ENCODE measurements at places on chromosomes 4 and X.

- DNase-seq, result peak; percentile 38
Observed at GRCh38 chrX:1164322-1165288, 47.8 kb downstream of the CRLF2 start.

DNA sequence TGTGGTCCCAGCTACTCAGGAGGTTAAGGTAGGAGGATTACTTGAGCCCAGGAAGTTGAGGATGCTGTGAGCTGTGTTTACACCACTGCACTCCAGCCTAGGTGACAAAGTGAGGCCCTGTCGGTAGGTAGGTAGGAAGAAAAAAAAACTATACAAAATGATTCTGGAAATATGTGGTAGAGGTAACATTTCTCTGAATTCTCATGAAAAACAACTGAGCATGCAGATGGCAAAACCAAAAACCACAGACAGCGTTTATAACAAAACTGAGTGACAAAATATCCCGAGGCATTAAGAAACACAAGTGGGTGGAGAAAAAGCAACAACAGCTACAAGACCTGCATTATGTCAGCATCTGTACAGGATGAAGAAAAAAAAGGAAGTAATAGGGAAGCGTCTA is 211.7 kb downstream of the DLG3 start:
- peak; percentile 15 for DNase-seq

DNA sequence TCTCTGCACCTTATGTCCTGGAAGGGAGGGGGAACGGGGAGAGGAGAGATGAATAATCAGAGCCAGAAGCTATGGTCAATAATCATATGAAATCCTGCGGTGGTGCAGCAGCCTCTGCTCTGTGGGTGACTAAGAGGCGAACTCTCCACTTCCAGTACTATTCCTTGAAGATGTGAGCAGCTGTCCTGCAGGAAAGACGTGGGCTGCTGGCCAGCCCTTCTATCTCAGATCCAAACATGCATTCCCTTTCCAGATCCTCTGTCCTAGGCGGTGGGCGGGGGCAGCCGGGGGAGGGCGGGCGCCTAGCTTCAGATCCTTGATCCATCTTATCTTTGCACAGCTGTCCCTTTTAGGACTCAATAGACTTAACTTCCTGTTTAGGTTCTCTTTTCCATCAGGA is 34.5 kb downstream of the SPINK2 start:
- DNase-seq, result no peak

GRCh38 chr4:185591679-185592141 is 56.4 kb upstream of the PDLIM3 start:
- DNase-seq, result no peak

GRCh38 chr4:43337707-43338106 is 445.2 kb downstream of the GRXCR1 start:
- DNase-seq, result no peak

DNA sequence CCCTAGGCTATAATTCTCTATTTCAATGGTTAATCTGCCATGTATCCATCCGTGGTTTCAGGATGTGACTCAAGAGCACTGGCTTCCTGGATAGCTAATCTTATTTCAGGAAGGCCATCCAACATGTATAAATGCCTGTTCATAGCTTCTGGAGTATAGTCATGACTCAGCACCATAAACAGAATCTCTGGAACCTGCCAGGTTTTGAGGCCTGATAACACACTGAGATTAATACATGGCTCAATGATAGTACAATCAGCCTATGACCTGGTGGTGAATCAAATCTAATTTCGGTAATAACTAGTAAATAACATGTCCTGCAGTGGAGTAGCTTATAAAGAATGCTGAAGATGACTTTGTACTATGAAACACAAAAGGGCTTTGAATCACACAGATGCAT is 5.7 kb upstream of the IL13RA2 start:
- DNase-seq, result no peak

DNA sequence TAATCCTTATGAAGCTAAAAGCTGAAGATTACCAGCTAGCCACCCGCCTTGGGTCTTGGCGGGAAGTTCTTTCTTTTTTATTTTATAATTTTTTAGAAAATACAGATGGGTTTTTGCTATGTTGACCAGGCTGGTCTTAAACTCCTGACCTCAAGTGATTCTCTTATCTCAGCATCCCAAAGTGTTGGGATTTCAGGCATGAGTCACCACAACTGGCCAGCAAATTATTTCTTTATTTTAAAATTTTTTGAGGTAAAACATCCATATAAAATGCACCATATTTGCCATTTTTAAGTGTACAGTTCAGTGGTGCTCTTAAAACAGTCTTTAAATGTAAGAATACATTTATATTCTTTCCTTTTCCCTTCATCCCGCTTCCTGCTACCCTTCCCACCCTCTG is 40.6 kb upstream of the ANTXR2 start:
- DNase-seq, result no peak

DNA sequence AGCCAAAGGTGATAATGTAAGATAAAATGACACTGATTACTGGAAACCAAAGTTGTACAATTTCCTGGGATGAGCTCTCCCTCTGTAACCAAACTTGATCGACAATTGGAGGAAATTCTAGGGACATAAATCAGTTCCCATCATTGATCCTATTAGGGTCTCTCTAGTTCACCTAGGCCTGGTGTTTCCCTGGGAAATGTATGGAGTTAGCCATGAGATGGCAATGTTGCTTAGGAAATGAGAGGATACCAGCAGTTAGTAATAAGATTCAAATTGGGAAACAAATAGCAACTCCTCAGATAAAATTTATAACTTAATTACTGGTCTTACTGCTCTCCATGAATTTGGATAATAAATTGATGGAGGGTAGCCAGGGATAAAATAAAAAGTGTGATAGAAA is 52.2 kb downstream of the SPATA18 start:
- no peak for DNase-seq

DNA sequence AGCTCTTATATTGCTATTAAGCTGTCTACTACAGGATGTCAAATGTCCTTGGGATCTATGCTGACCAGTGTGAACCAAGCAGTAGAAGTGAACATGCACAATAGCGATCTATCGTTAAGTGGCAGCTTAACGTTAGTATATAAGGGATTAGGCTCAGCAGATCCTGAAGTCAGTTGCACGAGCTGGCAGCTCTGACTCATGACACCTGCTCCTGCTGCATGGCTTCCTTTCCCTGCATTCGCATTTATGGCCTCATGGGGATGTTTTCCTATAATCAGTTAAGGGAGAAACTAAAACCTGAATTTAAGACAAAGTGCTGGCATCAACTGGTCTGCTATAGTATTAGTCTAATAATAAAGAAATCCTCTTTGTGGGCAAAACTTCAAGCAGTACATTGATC is 12.7 kb upstream of the MCUB start:
- DNase-seq, result no peak

DNA sequence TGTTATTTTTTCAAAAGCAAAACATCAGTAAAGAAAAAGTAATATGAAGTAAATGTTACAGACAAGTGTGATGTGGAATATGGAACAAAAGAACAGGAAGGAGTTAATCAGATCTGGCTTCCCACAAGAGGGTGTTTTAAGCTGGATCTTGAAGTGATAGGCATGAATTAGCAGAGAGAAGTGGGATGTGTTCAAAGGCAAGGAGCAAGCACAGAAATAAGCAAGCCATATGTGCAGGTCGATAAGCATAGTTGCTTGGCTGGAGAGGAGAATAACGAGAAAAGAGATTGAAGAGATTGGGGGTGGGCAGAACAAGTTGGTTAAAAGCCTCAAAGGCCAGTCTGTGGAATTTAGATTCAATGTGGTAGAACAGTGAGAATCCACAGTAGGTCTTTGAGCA is 60.9 kb upstream of the PRPS1 start:
- no peak for DNase-seq

- DNase-seq, result no peak
Observed at GRCh38 chr4:145076469-145076855, 21.5 kb downstream of the ANAPC10 start.

DNA sequence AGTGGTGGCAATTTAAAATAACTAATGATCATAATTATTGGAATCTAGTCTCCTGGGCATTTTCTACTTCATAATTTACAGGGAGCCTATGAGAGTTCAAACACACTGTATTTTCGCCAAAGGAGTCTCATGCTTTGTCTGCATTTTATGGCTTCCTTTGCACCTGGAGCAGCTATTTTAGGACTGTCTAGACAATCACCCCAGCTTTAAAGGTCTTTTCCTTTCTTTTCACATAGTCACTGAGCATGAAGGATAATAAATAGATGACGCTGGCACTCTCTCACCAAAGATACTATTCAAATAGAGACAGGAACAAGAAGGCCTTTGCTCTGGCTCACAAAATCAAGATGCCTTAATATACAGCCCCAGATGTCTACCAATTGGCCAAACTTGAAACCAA is 43.0 kb downstream of the AMELX start:
- no peak for DNase-seq

DNA sequence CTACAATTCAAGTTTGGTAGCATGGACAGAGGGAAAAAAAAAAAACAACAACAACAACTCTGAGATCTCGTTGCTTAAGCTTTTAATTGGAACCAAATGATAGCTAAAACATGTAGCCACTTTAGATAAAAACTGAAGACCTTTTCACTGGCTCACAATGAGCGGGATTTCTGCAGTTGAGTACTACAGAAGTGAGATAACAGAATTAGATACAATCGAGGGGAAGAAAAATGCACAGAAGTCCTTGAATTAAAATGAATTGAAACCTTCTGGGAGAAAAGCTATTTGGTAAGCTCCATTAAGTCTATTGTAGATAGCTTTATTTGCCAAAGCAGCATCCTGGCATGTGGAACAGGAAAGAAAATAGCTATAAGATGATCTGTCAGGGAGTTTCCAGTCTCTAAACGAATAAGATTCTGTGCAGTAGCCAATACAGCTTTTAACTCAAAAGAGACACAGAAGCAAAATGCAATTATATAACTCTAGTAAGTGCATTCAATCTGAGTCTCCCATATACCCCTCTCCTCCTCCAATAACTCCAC is 248.5 kb downstream of the ENOX2 start:
- DNase-seq, result no peak

DNA sequence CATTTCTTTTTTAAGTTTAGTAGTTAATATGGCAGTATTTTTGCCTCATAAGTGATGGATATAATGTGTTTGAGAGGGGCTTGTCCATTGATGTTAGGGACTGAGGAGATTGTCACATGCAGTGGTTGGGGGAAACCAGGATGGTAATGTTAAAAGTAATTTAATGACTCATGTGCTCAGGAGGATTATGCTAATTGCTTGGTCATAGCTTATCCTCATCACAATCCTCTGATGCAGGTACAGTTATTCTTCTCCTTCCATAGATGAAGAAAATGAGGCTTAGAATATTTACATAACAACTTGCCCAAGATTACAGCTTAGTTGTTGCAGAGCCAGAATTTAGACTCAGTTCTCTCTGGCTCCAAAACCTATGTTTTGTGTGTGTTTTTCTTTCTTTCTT is 94.4 kb upstream of the SCML1 start:
- no peak for DNase-seq

DNA sequence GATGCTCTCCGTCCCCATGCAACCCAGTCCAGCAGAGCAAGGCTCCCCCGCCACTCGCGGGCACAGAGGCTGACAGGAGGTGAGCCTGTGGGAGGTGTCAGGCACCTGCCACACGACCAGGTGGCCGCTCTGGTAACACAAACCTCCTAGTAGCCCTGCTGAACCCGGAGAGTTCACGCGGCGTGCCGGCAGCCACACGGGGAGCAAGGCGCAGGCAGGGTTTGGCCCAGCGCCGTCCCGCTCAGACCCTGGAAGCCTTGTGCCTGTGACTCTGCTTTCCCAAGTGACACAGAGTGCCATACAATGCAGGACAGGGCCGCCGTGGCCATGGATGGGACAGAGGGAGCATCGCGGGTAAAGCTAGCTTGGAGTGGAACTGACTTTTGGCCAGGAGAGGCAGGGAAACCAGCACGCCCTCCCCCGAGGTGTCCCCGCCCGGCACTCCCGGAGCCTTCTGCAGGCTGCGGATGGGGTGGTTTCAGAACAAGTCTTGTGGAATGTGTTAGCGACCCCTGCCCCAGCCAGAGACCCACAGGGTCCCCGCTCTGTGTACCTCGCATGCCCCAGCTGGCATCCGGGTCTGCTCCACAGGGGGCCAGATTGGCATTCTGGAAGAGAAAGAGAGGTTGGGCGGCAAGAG is 44.7 kb upstream of the AFAP1 start:
- DNase-seq, result no peak

- no peak for DNase-seq
Observed at GRCh38 chr4:154560824-154561231, 2.0 kb upstream of the FGB start.

GRCh38 chr4:48340276-48340964 is 909 bp upstream of the SLAIN2 start:
- no peak for DNase-seq

DNA sequence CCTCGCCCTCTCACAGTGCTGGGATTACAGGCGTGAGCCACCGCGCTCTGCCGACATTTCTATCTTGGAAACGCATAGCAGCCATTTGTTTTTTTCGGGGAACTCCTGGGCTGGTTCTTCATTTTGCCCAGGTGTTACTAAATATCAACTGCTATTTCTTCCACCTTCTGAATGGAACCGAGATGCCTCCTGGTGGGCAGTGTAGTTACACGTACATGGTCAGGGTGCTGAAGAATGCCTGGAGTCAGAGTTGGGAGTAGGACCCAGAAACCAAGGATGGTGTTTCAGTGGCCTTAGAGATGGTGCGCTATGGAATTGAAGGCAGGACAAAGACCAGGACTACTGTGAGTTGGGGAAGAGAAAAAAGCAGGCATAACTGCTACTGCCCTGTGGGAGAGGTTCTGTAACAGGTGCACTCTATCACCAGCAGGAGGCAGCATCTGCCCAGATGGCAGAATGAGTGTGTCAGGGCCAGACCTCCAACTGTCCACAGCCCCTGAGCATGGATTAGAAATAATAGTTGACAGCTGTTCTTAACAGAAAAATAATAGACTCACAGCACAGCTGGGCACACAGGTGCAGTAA is 81.7 kb downstream of the ZC4H2 start:
- DNase-seq, result peak; percentile 51

DNA sequence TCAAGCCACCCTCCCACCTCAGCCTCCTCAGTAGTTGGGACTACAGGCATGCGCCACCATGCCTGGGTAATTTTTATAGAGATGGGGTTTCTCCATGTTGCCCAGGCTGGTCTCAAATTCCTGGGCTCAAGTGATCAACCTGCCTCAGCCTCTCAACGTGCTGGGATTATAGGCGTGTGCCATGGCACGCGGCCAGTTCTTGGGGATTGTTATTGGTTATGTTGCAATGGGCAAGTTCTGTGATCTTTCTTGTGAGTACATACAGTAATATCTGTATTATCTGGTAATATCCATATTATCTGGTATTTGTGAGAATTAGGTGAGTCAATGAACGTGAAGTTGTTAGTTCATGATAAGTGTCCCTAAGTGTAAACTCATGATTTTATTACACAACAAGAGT is 90.3 kb upstream of the TBL1X start:
- DNase-seq, result no peak

GRCh38 chr4:129355516-129355915 is 259.6 kb downstream of the C4orf33 start:
- no peak for DNase-seq

GRCh38 chrX:25941559-25942250 is 196.4 kb upstream of the MAGEB18 start:
- no peak for DNase-seq

GRCh38 chr4:70559211-70559830 is 32.7 kb upstream of the AMBN start:
- DNase-seq, result no peak
